ENCODE measurements at places on chromosomes 7 and 10.

DNA sequence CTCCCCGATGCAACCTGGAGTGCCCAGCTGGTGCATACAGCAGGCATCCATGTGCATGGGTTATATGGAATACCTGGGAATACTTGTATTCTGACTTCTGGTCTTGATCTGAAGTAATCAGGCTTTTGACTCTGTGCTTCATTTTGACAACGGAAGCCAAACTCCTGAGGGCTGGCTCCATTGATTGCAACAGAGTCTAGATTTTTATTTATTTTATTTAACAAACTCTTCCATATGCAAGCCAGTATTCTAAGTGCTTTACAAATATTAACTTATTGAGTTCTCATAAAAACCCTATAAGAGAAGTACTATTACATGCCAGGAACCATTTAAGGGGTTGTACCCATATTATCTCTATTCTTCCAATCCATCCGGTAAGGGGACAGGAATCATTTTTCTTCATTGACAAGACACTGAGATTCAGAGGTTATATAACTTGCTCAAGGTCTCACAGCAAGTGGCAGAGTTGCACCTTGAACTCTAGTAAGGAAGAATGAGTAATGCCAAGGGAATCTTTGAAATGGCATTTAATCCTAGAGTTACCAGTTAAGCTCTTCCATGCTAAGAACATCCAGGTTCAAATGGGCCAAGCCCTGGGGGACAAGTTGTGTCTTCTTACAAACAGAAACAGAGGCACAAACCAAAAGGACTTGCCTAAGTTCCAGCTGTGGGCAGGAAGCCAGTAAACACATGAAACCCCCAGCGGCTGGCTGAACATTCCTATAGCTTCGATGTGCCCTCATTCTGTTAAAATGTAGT, 241.0 kb downstream of the WDR11 start:
- DNase-seq: no peak

DNA sequence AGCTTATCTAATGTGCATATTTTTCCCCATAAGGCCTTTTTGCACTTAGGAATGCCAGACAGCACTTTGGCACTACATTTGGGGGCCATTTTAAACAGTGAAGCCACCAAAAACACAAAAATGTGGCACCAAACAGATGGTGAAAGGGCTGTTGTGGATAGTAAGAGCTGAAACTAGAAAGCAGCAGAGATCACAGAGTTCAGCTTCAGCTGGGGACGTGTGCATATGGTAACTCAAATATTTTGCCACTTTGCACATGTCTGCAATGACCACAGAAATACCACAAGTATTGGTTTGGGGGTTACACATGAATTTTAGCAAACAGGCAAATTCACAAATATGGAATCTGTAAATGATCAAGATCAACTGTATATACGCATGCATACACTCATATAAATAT, 72.8 kb downstream of the PODXL start:
- DNase-seq: no peak

DNA sequence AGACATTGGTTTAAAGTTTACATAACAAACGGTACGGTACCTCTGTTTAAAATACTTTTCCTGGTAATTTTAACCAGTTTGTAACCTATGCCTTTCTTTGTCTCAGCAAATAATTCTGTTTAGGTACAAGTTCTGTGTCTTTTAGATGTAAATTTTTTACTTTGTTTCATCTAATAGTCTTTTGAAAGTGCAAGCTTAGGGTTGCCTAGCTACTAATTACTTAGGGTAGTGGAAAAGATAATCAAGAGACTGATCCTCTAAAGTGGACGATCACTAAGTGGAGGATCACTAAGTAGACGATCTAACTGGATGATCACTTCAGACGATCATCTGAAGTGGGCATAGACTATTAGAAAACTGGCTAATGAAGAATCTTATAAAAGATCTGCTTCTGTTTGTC, 16.1 kb upstream of the FKBP9 start:
- no peak for DNase-seq

DNA sequence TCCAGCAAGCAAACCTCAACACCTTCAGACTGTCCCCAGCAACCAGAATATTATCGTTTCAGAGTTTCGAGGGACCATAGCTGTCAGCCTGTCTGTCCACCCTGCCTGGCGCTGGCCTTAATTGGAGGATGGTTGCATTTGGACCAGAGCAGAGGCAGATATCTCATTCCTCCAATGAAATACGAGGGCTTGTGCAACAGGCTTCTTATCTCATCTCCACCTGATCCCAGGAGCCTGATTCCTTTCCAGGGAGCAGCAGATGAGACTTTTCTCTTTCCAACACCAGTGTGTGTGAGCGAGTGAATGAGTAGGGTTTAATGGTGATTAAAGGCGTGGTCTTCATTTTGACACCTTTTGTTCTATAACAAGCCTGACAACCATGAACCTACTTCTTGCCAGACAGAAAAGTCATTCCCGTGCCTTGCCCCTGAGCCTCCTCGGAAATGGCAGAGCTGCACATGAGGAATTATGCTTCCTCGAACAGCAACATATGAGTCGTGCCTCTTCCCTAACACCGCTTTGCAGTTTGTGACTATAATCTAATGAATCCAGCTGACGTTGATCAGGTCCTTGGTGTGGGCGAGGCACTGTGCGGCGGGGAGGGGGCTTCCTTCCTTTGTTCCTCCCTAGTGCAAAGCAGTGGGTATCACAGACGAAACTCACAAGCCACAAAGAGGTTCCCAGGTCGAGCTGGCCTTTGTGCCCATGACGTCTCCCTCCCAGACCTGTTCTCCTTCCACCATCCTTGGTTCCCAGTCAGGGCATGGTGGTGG, 147.4 kb downstream of the CUX1 start:
- DNase-seq: no peak

GRCh38 chr7:47317487-47317886, 264.4 kb downstream of the TNS3 start:
- DNase-seq: no peak

- DNase-seq: no peak
Measured at GRCh38 chr10:85492684-85493083, 873.9 kb downstream of the GRID1 start.

DNA sequence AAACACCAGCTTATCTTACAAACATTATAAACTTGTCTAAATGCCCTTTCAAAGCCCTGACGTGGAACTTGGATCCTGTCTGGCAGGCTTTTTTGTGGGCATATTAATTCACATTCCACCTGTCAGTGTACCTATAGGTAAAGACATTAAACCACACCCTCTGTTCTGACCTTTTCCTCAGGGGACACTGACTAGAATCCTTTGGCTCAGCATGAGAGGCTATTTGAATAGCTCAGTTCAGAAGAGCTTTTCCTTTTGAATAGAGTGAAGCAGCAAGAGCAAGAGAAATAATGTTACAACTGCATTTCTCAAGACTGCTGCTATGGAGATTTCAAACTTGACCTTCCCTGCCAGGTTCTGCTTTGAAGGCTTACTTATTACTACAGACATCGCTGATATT, 76.9 kb downstream of the CYP51A1 start:
- DNase-seq: no peak

DNA sequence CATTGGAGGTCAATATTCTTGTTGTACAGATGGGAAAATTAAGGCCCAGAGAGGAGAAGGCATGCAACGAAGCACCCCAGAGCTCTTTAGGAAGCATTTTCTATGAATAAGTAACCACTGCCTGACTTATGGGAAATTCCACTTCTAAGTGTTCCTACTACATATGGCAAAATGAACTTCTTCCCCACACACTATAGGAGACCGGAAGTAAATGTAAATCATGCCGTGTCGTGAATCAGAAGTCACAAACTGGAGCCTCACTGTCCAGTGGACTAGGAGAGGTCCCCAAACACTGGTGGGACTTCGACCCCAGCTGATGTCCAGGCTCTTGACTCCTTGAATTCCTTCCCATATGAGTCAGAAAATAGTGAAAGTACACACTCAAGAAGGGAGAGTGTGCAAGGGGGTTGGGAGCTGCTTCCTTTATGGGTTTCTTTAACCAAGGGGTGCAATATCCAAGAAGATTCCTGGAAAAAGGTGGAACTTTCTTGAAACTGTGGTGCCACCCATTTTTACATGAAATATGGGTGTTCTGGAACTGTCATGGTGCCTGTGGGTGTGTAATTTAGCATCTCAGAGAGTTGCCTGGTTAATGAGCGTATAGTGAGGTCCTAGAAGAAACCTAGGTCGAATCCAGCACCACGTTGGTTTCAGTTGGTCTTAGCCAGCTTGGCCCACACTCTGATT, 6.7 kb downstream of the RASSF4 start:
- DNase-seq: no peak

GRCh38 chr7:158676906-158677305, 27.7 kb downstream of the NCAPG2 start:
- no peak for DNase-seq

- DNase-seq: no peak
Measured at GRCh38 chr10:66041771-66042170, 884.1 kb upstream of the LRRTM3 start.

GRCh38 chr7:112172870-112173567, 33.2 kb downstream of the DOCK4 start:
- DNase-seq: no peak

- no peak for DNase-seq
Measured at GRCh38 chr7:81393018-81393417, 376.8 kb downstream of the HGF start.

DNA sequence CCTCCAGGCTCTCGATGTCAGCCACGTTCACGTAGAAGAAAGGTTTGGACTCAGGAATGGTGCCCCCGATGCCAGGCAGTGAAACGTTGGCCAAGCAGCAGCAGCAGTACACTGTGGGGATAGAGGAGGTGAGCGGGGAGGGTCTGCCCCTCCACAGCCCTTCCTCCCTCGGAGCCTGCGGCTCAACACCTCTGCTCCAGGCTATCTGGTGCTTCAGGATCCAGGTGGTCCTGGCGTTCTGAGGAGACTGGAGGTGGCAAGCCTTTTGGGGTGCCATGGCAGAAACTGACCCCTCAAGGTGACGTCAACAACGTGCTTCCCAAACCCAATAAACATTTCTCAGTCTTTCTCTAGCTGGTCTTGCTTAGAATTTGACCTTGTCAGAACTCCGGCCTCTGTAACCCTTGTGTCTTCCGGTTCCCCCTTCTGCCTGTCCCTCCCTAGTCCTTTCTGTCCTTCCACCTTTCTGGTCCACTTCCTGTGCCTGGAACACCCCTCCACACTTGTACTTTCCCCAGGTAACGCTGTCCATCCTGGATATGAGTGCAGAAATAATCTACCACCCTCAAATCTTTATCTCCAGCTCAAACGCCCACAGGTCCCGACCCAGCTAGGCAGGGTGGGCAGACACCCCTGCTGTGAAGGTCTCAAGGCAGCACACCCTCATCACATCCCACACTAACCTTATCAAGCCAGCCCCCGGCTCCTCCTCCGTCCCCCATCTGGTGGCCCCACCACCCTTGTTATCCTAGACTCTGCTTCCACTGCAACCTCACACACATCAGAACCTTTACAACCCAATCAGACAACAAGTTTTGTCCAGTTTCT, 36.5 kb downstream of the DENND11 start:
- no peak for DNase-seq

GRCh38 chr10:73159038-73159648, 8.7 kb downstream of the ECD start:
- peak; percentile 73 for DNase-seq

GRCh38 chr7:36153571-36154097, 580 bp downstream of the EEPD1 start:
- DNase-seq: no peak

- DNase-seq: no peak
Measured at GRCh38 chr7:44063547-44063893, 1.8 kb downstream of the PGAM2 start.

GRCh38 chr10:9824631-9825071, 1193.0 kb upstream of the CELF2 start:
- no peak for DNase-seq

- no peak for DNase-seq
Measured at GRCh38 chr7:41709621-41710020, 6.7 kb upstream of the INHBA start.

- no peak for DNase-seq
Measured at GRCh38 chr10:13092291-13093102, 7.5 kb upstream of the OPTN start.

DNA sequence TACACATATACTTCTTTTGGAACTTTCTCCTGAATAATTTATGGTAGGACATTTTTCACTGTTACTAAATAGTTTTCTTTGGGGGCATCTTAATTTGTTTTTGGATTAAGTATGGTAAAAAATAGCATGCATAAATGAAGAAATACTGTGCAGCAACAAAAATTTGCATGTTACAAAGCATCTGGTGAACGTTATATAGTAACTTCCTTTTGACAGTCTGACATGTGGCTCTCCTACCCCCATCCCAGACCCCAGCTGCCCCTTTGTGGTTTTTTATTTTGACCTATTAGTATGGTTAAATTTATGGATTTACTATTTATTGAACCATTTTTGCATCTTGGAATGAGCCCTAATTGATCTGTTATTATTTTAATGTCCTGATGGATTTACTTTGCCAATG, 9.9 kb downstream of the TASOR2 start:
- no peak for DNase-seq

GRCh38 chr7:134724606-134725005, 54.8 kb upstream of the CALD1 start:
- no peak for DNase-seq

GRCh38 chr7:37916017-37916672, 472 bp downstream of the SFRP4 start:
- no peak for DNase-seq

GRCh38 chr7:42207420-42207819, 29.6 kb downstream of the GLI3 start:
- no peak for DNase-seq

DNA sequence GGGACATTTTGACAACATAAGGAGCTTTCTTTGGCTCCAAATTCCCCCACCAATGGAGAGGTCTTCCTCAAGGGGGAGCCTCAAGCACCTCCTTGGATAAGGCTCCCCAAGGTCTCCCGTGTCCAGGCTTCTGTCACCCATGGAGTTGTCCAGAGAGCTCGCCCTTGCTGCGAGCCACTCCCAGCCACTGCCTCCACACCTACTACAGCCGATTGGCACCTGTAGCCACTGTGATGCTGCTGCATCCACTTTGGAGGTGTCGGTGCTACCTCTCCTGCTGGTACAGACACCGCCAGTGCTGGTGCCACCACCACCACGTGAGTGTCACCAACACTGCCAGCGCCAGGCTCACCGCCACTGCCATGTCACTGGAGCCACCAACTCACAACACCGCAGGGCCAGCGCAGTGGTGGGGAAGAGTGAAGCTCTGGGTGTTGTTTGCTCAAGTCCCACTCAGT, 22.1 kb upstream of the ENO4 start:
- DNase-seq: no peak

DNA sequence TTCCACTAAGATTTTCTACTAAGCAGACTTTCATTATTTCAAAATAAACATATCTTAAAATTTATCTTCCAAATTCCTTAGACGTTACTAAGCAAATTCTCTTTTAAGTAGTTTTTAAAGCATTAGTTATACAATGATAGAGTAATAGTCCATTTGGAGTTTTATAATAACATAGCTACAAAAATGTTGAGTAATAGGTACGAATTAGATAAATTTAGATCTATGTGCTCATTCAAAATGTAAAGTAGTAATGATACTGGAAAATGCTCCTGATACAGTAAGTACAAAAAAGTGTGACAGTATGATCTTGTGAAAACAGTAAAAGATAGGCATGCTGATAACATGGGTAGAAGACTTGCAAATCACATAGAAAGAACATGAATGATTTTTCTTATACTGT, 4.5 kb downstream of the DMTF1 start:
- DNase-seq: no peak

- DNase-seq: no peak
Measured at GRCh38 chr7:137778511-137778910, 68.3 kb downstream of the DGKI start.

GRCh38 chr10:71085689-71086438, 126.5 kb upstream of the UNC5B start:
- no peak for DNase-seq
